Epithelial cell of prostate (primary cell): ENCODE measurements at places on chromosomes 4 and X.

DNA sequence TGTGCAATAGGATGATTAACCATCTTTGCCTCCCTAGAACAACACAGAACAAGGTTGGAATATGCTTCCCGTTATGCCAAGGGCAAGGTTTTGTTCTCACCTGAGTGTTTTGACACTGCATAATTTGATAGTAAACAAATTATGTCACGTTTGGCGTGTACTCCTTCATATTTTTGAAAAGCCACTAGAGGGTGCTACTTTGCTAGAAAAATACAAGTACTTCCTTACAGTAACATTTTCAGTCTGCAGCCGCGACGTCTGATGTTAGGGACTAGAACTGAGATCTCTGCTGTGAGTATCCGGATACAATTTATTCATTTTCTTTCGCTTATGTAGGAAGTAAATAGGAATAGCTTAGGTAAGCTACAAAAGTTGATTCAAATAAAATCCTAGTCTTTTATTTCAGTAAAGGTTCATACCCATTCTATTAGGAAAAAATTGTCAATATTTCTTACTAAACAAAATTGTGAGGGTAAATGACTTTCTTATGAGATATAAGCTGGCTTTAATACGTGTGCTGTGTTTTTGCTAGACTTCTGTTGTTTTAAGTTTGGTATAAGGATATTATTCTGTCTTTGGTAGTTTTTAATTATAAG is 181.1 kb upstream of the WDFY3 start:
- peak; percentile 8 for DNase-seq

GRCh38 chrX:64205441-64205734 is at the start of gene AMER1:
TSS of gene AMER1 (minus strand) at chrX:64205708. CDS start at chrX:64193286, 12,422 bp downstream.
- no peak for DNase-seq

DNA sequence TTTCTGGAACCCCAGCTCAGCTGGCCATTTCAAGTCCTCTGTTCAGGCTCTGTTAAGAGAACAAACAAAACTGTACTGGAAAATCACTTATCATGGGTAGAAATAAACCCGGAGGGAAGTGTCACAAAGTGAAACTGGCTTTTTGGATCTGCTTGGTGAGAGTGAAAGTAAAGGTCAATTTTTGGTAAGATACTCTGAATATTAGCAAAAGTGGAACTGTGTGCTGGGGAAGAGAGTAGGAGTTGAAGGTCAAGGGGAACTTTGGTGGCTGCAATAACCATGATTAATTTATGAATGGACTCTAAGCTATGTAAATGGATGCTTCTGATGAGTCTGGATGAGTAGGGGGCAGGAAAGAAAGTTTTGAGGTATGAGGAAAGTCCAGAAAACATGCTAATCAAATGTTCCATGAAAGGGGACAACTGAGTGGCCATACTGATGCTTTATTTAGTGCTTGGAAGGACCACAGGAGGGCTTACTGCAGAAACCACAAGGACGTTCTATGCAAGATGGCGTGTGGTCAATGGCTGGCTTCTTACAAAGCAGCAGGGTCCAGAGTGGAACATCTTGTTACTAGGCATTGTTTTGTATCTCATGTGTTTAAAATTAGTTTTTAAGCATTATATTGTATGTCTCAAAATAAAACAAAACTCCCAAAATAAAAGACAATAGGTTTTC is 36.8 kb upstream of the TNIP3 start:
- no peak for DNase-seq

- no peak for DNase-seq
Observed at GRCh38 chr4:105714071-105714521, 5.5 kb downstream of the GSTCD start.

GRCh38 chr4:136150046-136150445 is 1382.2 kb downstream of the PCDH18 start:
- no peak for DNase-seq

GRCh38 chr4:8594097-8595038 is 1.8 kb downstream of the CPZ start:
- no peak for DNase-seq

- no peak for DNase-seq
Observed at GRCh38 chrX:154732421-154733065, 18.3 kb downstream of the GAB3 start.

DNA sequence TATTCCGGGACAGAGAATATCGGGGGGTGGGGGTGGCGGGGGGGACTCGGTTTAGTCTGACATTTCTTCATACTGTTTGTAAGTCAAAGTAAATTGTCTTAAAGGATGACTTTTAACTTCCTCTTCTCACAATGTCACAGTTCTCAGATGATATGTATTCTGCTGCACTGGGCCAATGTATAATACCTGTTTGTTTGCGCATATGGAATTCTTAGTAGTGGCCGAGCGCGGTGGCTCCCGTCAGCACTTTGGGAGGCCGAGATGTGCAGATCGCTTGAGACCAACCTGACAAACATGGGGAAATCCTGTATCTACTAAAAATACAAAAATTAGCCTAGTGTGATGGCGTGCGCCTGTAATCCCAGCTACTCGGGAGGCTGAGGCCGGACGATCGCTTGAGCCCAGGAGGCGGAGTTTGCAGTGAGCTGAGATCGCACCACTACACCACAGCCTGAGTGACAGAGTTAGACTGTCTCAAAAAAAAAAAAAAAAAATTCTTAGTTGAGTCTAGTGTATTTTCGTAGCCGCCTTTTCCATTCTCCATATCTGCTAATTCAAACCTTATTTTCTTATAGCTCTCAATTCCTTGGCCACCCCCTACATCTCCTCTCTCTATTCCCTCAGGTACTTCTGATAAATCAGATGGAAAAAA is 851 bp downstream of the POLR2B start:
- no peak for DNase-seq

DNA sequence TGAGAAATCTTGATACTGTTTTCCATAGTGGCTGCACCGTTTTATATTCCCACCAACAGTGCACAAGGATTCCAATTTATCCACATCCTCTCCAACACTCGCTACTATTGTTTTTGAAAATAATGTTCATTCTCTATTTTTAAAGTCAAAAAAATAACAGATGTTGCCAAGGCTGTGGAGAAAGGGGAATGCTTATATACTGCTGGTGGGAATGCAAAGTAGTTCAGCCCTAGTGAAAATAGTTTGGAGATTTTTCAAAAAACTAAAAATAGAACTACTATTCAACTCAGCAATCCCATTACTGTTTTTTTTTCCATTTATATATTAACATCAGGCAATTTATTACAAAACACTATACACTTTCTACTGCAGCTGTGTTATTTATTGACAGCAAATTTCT is 208.7 kb downstream of the CBLL2 start:
- no peak for DNase-seq

- DNase-seq: no peak
Observed at GRCh38 chr4:107737450-107737849, 17.4 kb upstream of the PAPSS1 start.
